ENCODE measurements at places on chromosomes 7 and 10. TPM values are rescaled to one million over a fixed set of nuclear protein-coding genes. Genes with fewer than 3 reads are reported as not detected.

The FGF8 gene
- not detected for polyA plus RNA-seq

The AGBL3 gene
- not detected for polyA plus RNA-seq

The ZNF365 gene
- 4.2 TPM for polyA plus RNA-seq

The CRHR2 gene
- not detected for polyA plus RNA-seq

The ST8SIA6 gene
- 19.0 TPM for polyA plus RNA-seq

The NUTM2E gene
- polyA plus RNA-seq, result not detected

Data from immature natural killer cell (primary cell).